KG1 (cell line): ENCODE measurements at places on chromosomes 16 and 17.

DNA sequence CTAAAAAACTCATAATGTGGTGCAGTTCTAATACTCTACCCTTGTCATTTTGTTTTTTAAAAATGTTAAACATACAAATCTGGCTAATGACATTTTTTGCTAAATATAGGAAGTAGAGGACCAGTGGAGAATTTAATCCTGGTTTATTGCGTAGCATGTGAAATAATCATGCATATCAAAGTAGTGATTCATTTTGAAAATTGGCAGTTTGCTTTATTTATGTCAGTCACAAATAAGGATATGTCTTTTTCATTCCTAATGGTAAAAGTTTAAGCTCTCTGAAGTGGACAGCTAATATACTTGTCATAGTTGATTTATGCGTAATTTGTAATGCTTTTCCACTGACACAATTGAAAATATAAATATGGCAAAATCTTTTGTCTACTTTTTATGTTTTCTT lies 224.2 kb downstream of the BCAS3 start:
- no peak for DNase-seq

DNA sequence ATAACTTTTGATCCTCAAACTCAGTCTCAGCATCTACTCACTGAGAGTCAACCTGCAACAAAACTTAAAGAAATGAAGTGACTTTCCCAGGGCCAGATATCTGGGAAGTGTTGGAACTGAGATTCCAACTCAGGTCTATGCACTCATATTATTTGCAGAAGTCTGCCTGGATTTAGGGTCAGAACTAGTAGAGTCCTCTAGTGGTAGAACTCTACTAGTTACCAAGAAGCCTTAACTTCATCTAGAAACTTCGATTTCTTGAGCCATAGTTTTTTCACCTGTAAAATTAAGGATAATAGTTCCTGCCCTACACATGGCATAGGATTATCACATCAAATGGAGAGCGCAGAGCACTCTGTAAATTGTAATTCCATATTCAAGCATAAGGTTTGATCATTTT lies 23.4 kb upstream of the KRT24 start:
- DNase-seq: no peak

GRCh38 chr17:32152130-32152529 lies 9.8 kb downstream of the RHOT1 start:
- DNase-seq: no peak

DNA sequence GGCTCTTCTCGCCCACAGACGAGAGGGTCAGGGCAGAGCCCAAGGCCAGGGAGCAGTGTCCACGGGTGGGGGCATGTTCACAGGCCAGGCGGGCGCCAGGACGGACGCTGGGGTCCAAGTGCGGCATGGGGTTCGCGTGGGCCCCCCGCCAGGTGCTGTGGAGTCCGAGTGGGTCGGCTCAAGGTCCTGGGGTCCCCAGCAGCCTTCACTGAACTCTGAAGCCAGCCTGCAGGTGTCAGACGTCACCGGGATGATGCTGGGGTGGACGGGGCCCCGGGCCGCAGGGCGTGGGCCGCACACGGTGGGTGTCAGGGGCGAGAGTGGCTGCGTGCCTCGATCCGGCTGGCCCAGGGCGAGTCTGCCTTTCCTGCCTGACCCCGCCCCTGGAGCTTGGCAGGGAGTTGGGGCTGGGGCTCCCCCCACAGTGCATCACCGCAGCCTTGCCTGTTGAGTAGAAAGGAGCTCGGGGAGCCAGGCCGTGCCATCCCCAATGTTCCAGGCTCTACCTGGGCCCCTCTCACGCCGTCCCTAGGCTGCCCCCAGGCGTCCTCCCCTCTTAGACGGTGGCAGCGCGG lies 19.0 kb downstream of the CACNA1H start:
- DNase-seq: no peak

DNA sequence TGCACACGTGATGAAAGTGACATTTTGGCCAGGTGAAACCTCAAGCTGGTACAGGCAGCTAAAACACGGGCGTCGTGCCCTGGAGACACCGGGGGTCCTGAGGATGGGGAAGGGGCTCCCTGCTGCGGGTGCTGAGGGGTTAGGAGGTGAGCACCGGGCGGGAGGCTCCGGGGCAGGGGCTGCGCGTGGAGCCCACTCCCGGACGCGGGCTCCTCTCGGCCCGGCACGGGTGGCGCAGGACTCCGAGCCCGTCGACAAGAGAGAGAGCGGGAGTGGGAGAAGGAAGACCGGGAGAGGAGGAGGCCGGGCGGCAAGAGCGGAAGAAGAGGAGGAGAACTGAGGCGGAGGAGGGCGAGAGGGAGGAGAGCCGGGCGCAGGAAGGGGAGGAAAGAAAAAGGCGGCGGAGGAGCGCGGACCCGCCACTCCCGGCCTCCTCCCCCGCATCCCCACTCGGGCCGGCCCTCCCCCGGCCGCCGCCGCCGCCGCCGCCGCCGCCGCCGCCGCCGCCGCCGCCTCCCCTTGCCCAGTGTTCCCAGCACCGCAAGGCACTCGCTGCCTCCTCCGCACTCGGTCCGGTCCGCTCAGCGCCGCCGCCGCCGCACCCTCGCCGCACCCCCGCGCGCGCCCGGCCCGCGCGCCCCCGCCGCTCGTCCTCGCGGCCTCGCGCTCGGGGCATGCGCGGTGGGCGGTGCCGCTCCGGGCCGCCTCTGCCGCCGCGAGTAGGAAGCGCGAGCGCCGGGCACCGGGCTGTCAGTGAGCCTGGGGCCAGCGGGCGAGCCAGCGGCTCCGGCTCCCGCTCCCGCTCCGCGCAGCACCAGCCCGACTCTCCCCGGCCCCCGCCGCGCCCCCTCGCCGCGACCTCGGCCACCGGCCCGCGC lies at the start of gene PRKCA:
Gene PRKCA, plus strand, starts transcription at position 750 of the 878 bp plus-strand sequence.
- DNase-seq: no peak

- no peak for DNase-seq
These were observed 26.0 kb downstream of the ZDHHC7 start for GRCh38 chr16:84985079-84986065.

- DNase-seq: no peak
These were observed 31.2 kb upstream of the TENT4B start for GRCh38 chr16:50121721-50122445.

DNA sequence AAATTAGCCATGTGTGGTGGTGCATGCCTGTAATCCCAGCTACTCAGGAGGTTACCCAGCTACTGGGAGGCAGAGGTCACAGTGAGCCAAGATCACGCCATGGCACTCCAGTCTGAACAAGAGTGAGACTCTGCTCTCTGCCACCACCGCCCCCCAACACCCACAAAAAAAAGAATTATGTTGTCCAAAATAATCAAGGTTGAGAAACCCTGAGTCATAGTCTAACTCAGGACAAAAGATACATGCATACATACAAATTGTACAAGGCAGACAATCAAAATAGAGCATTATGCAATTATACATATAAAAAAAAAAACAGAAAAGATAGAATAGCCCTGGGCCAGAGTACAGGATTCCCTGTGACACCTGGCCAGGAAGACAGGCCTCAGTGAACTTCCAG lies 6.6 kb upstream of the KPNB1 start:
- no peak for DNase-seq

DNA sequence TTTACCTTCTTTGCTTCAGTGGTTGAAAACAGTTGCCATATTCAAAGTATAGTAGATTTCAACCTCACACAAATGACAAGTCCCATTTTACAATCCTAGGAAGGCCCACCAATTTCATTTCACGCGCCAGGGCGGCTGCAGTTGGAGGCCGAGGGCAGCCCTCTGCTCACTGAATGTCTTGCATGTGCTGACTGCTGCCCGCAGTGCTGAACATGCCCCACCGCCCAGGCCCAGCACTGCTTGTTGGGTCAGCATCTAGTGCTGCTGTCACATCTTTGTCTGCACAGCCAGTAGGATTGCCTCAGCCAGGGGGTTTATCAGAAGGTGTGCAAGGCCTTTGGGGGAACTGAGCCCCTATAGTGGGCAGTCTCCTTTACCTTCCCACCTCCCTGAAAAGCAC lies 11.5 kb downstream of the SMCR8 start:
- DNase-seq: no peak

DNA sequence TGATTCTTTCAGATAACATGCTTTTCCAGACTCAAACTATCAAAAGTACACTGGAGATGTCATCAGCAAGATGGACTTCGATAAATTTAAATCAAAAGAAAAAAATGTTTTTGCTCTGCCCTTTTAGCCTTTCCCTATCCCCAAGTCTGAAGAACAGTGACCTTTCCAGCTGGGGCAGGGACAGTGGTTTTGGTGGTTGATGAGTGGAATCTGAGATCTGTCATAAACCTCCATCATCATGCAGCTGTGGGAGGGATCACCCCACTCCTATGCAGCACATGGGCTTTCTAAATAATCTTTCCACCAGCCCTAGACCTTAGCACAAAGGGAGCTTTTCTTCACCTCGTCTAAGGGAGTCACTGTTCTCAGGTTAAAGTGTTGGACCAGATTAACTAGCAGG lies 869.5 kb upstream of the SOX9 start:
- no peak for DNase-seq

DNA sequence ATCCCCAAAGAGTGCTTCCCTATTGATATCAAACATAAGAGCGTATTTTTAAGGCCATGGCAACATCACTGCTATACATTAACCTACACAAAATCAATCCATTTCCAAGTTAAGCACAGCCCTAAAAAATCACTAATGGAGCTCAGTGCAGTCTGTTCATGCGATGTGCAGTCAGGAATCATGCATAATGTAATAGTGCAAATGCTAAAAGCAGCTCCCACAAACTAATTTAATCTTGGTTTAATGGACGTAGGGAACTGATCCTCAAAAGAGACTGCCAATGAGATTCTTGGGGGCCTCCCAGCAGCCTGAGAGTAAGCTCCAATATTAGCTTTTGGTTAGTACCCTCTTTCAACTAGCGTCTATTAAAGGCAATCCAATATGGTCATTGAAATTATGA lies 245.9 kb downstream of the TOX3 start:
- no peak for DNase-seq

- DNase-seq: no peak
These were observed 143.0 kb upstream of the NOL11 start for GRCh38 chr17:67574658-67575293.

DNA sequence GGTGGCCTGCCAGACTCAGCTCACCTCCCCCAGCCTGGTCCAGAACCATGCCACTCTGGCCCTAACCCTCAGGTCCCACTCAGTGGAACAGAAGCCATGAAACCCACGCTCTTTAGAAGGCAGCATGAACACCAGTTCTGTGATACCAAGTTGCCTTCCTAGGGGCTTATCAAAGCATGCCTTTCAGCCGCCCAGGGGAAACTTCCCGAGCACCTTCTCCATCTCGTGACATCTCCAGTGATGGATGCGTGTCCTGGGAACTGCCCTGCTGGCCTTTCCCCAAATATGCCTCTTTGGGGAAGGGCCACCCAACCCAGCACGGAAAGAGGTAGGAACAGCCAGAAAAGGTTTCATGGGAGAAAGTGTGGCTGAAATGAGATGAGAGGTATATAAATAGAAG lies 8.3 kb downstream of the CCDC42 start:
- no peak for DNase-seq

- DNase-seq: no peak
These were observed 56.2 kb upstream of the ELAC2 start for GRCh38 chr17:13074026-13074425.

DNA sequence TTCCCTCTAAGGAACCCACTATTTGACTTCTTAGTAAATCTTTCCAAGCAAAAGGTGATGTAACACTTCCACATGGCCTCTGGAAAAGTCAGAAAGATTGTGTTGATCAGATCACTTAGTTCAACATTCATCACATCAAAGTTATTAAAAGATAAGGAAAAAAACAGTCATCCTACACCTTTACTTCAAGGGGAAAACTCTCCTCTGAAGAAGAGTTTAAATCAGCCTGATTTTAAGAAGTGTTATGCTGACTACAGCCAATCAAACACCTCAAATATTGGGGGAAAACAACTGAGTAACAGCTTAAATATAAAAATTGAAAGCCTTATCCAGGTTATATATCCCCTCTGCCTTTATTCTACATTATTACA lies 19.6 kb upstream of the COPRS start:
- DNase-seq: no peak

DNA sequence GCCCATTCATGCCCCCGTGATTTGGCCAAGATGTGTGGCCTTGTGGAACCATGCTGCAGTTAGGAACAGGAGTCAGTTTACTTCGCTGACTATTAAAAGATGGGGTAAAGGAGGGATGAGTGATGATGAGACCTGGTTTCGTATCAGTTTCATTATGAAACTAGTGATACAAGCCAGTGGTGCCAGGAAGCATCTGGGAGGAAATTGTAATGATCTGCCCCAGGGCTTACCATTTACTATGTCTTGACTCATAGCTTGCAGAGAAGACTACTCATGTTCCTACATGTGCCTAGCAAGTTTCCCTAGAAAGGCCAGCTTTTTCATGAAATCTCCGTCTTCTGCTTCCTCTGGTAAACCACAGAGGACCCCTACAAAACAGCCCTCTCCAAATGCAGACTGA lies 23.2 kb downstream of the CDH3 start:
- no peak for DNase-seq

- DNase-seq: no peak
These were observed 13.6 kb upstream of the TVP23A start for GRCh38 chr16:10831894-10832886.

DNA sequence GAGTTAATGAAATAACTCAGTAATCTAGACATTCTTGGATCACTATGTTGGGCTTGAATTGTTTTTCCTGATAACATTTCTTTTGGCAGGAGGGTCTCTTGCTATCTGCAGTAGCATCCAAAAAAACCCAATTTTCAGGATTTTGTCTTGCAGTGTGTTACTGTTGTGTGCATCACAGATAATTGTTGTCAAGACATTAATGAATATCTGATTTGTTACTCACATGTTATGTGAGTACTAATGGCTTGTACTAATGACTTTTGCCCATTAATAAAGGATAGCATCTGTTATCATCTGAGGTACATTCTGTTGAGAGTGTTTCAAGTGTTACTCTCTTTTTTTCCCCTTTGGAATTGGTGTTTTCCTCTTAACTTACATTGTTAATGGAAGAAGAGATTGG lies 10.0 kb downstream of the PRKAR1A start:
- no peak for DNase-seq

GRCh38 chr17:36148559-36149295 lies 27.7 kb downstream of the TBC1D3B start:
- peak; percentile 39 for DNase-seq

GRCh38 chr17:1769822-1770477 lies 8.1 kb downstream of the SERPINF1 start:
- DNase-seq: no peak

DNA sequence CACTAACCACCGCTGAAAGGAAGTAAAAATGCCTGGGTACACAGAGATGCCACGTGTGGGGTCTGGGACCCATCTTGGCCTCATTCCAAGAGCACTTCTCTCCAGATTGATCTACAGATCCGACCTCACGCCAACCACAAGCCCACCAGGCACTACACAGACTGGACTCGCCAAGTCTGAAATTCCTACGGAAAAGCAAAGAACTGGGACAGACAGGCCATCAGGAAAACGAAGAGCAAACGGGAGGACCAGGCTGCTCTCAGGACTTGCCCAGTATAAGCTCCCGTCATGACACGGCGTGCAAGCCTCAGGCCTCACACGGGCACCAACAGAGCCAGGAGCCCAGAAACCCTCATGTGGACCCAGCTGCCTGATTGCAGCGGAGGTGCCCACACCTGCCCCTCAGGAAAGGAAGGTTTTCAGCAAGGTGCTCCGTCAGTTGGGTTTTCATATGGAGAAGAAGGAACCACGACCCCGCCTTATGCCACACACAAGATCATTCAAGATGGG lies 20.1 kb upstream of the C16orf95 start:
- no peak for DNase-seq

- no peak for DNase-seq
These were observed 41.7 kb downstream of the CREBBP start for GRCh38 chr16:3838600-3839401.
